CD4-positive, alpha-beta T cell treated with Interleukin-12 subunit alpha and Interleukin-12 subunit beta, for 1 hour (primary cell): ENCODE measurements at places on chromosomes 5 and 9.

DNA sequence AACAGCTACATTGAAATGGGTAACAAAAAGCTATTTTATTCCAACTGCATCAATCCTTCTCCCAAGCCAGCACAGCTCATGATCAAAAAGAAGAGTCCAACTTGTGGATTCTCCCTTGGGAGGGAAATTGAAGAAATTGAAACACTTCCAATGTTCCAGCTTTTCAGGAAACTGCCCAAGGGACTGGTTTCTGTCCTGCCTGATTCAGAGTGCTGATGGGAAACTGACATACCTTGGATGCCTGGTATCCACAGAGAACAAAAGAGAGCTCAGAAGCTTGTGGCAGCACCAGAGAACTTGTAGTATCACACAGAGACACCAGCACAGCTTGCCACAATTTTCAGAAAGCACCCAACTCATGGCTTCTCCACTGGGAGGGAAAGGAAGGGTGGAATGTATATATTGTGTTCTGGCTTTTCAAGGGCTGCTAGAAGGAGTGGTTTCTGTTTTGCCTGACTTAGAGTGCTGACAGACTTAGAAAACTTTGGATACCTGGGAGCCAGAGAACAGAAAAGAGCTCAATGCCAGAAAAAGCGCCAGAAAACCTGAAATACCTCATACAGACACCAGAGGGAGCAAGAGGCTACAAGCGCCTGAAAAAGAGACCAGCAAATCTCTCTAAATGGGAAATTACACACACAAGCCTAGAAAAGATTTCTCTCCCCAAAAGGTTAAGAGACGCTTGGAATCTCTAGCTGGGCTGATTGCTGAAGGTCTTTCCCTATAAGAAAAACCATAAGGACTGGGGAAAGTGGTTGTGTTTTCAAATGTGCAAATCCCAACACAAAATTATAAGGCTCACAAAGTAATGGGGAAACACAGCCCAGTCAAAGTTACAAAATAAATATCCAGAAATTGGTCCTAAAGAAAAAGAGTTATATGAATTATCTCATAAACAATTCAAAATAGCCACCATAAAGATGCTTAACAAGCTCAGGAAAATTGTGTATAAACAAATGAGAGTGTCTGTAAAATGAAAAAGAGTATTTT is 178.8 kb downstream of the SPOCK1 start:
- DNase-seq: peak; percentile 38

DNA sequence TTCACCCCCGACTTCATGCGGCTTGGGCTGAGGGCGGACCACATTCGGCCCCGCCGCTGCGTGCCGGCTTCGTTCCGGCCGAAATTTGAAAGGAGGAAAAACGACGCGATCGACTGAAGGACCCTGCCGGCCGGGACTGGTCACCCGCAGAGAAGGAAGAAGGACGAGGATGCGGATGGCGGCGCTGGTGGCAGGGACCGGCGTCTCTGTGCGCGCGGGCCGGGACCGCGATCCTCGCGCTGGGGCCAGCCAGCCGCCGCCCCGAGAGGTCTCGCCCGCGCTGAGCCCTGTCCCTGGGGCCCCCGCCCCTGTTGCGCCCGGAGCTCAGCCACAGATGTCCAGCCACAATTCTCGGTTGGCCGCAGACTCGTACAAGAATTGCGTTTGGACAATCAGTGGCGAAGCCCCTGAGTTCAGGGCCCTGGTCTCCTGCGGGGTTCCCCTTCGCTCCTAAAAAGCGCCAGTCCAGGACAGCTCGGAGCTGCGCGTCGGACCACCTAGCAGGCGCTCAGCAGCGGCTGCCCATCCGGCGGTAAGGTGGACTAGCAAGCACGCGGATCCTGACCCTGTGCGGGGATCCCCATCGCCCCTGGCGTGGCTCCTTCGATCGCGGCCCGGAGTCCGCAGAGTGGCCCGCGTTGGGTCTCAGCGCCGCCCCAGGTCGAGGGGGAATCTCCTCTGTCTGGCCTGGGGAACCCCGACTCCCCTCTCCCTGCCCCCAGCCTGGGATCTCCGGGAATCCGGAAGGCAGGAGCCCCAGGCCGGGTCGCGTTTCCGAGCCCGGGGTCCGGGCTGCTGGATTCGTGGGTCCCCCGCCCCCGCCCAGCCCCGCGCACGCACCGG is 21.3 kb downstream of the URM1 start:
- no peak for DNase-seq

- no peak for DNase-seq
Observed at GRCh38 chr9:29514862-29515261, 1941.6 kb upstream of the C9orf72 start.

DNA sequence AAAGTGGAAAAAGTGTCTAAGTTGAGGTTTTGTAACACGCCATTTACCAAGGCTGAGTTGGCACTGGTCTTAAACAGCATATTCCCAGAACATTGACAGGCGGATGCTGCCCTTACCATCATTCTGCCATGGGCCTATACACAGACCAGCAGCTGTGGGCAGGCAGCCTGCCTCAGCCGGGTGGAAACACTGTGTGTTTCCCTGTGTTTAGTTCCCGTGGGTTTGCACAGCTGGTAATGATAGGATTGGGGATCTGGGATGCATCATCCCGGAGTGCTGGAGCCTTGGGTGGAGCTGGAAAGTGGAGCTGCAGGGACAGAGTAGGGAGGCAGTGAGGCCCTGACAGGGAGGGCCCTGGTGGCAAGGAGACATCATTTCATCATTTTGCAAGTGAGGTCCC is 5.5 kb upstream of the FGD3 start:
- no peak for DNase-seq
